ENCODE measurements at places on chromosomes 4 and X. TPM values are rescaled to one million over a fixed set of nuclear protein-coding genes. Genes with fewer than 3 reads are reported as not detected.

- no peak overlapping the region for H3K27ac ChIP-seq
- H3K36me3 ChIP-seq: no peaks in the 10 kb centered on the region
- H3K4me3 ChIP-seq: no peak overlapping the region
- no peaks in the 10 kb centered on the region for H3K4me1 ChIP-seq
Observed at GRCh38 chr4:81595287-81595686, 123.6 kb upstream of the RASGEF1B start.

DNA sequence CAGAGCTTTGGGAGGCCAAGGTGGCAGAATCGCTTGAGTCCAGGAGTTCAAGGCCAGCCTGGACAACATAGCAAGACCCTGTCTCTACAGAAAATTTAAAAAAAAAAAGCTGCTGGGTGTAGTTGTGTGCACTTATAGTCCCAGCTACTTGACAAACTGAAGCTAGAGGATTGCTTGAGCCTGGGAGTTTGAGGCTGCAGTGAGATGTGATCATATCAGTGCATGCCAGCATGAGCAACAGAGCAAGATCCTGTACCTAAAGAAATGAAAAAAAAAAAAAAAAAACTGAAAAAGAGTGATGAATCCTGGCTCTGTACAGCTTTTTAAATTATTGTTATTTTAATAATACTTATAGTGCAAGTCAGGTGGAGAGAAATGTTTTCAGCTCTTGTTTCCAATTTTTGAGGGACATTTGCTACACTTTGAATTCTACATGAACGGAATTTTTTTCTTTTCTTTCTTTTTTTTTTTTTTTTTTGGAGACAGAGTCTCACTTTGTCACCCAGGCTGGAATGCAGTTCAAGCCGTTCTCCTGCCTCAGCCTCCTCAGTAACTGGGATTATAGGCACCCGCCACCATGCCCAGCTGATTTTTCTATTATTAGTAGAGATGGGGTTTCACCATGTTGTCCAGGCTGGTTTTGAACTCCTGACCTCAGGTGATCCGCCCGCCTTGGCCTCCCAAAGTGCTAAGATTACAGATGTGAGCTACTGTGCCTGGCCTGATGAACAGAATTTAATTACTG, 215.6 kb downstream of the FSTL5 start:
- H3K27ac ChIP-seq: no peak overlapping the region
- no peak for DNase-seq
- no peaks in the 10 kb centered on the region for H3K4me1 ChIP-seq
- H3K4me3 ChIP-seq: no peak overlapping the region
- H3K27me3 ChIP-seq: no peaks in the 10 kb centered on the region

DNA sequence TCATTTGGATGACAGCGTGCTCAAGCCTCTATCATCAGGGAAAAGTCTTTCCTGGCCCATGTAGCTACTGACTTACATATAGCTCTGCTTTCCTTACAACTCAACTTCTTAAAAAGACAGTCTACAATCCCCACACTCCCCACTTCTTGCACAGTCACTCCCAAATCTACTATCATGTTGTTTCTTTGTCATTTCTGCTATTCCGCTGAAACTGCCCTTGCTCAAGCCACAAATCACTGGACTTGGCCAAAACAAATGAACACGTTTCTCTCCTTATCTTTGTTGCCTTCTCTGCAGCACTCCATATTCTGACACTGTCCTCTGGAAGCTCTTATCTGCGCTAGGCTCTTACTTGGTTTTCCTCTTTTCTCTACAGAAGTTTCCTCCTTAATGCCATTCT, 28.2 kb downstream of the GPRIN3 start:
- no peak overlapping the region for H3K4me3 ChIP-seq
- H3K36me3 ChIP-seq: no peaks in the 10 kb centered on the region
- H3K27ac ChIP-seq: no peak overlapping the region
- no peak for DNase-seq

DNA sequence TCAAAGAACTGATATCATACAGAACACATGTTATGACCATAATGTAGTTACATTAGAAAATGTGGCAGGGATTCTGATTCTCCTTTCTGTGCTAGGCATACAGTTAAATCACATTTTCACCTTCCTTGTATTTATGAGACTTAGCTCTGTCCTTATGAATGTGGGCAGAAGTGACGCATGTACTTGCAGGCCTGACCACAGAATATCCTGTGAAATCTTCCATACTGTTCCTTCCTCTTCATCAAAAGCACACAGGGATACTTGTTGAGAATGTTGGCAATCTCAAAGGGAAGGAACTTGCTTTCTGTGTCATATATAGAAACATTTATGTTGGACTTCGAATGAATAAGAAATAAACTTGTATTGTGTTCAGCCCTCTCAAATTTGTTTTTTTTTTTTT, 17.2 kb upstream of the MYOZ2 start:
- no peak overlapping the region for H3K4me3 ChIP-seq
- no peak for DNase-seq
- no peaks in the 10 kb centered on the region for H3K36me3 ChIP-seq
- no peaks in the 10 kb centered on the region for H3K4me1 ChIP-seq
- H3K27ac ChIP-seq: no peak overlapping the region
- H3K27me3 ChIP-seq: no peaks in the 10 kb centered on the region

Gene SRPK3
- total RNA-seq: 0.12 TPM

- no peak for DNase-seq
- H3K4me1 ChIP-seq: no peaks in the 10 kb centered on the region
- H3K27ac ChIP-seq: no peak overlapping the region
- no peaks in the 10 kb centered on the region for H3K27me3 ChIP-seq
- no peaks in the 10 kb centered on the region for H3K36me3 ChIP-seq
Observed at GRCh38 chrX:10165580-10166247, 8.9 kb downstream of the CLCN4 start.

All from pancreas (tissue), 10 donors.